ENCODE measurements at places on chromosomes 6 and 20.

- no peak for DNase-seq
Measured at GRCh38 chr6:87917886-87918285, 129.8 kb upstream of the SPACA1 start.

- no peak for DNase-seq
Measured at GRCh38 chr20:63408684-63409046, 47.5 kb upstream of the CHRNA4 start.

GRCh38 chr6:129006724-129007514 is 124.0 kb downstream of the LAMA2 start:
- no peak for DNase-seq

DNA sequence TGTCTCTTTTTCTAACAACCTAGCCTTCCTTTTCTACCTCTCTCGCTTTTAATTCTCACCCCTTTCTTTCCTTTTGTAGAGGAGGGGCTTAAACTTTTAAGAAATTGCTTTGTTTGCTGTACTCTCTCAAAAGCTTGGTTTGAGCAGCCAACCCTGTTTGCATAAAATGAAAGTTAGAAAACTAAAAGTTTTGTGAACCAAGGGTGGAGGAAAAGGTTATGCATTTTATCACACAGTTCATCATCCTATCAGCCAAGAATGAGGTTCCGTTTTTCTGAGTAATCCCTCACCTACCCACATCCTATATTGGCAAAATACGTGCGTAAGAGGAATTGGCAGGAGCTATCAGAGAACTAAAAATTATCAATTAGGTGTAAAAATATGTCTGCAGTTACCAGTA is 42.8 kb upstream of the LOC128125822 start:
- DNase-seq, result no peak

- no peak for DNase-seq
Measured at GRCh38 chr6:56958481-56958880, 3.6 kb downstream of the BEND6 start.

DNA sequence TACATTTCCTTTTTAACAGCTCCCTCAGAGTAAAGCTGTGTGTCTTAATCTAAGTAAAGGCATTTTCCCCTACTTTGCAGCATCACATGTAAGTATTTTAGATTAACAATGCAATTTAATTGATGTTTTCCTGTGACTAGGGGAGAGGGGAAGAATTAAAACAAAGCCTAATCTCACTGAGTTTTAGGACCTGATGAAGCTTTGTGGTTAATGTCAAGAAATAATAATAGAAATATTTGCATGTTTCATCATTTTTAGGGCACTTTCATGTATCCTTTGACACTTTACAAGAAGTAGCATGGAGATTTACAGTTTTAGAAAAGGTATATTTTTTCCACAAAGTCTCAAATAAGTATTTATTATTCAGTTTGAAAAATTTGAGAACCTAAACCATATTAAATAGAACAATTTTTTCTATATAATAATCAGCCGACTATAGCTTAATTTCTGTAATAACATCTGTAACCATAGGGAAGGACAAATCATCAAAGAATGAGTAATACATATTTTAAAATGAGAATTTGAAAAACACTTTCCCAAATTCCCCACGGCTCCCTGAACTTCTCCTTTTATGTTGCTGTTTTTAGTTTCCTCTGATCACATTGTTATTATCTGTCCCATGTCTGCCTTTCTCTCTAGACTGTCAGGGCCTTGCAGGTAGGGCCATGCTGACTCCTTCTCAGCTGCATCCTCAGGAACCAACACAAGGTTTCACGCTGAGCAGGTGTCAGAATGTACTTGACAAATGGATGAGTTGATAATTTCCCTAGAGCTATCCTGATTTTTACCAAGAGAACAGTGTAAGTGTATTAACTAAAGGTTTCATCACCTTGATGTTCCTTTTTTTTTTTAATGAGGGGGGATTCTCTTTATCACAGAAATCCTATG is 338.1 kb downstream of the SYNE1 start:
- no peak for DNase-seq

- DNase-seq, result no peak
Measured at GRCh38 chr6:46961232-46961631, 39.5 kb upstream of the ADGRF5 start.

GRCh38 chr6:10390495-10391298 is 24.2 kb downstream of the TFAP2A start:
- no peak for DNase-seq

GRCh38 chr6:56297022-56297989 is 49.9 kb upstream of the COL21A1 start:
- DNase-seq, result no peak

Data from anterior cingulate cortex (tissue), 58 donors.